ENCODE measurements at places on chromosomes 5 and 9.

DNA sequence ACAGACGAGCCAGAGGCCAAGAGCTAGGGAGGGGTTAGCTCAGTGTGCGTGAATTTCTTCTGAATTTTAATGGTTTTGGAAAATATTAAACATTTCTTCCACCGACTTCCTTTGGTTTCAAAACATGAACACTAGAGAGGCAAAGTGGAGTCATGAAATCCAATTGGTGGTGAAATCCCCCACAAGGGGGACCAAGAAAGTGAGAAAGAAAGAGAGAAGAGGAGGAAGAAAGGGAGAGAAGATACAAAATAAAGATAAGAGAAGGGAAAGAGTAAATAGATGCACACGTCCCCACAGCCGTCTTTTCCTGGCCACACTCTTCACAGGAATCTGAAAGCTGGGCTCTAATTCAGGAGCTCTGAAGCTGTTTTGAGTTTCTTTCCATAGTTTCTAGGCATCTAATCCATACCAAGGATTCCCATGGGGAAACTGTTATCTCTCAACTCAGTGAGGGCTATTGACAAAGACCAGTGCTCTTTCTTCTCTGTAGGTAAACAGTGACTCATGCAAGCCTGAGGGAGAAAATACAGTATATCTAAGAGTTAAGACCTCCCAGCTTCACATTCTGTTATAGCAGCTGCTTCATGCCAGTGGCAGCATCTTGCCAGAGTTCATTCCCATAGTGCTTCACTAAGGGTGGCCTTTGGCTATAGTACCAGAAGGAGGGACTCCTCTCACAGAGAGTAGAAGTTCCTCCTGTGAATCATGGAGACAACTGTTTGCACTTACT, 115.8 kb upstream of the LIFR start:
- no peak for DNase-seq

DNA sequence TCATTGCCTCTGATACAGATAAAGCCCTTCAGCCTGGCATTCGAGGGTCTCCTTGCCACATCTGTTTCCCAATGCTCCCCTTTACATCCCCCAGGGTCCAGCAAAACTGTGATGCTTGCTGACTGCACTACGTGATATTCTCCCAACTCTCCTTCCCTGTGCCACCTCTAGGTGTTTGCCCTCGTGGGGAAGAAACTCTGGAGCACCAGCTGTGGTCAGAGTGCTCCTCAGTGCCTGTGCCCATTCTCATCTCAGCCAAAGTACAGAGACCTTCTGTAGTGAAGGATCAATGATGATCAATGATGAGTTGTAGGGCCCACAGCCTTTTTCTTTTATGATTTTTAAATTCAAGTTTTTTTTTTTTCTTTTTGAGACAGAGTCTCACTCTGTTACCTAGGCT, 40.3 kb upstream of the MELK start:
- DNase-seq: no peak

DNA sequence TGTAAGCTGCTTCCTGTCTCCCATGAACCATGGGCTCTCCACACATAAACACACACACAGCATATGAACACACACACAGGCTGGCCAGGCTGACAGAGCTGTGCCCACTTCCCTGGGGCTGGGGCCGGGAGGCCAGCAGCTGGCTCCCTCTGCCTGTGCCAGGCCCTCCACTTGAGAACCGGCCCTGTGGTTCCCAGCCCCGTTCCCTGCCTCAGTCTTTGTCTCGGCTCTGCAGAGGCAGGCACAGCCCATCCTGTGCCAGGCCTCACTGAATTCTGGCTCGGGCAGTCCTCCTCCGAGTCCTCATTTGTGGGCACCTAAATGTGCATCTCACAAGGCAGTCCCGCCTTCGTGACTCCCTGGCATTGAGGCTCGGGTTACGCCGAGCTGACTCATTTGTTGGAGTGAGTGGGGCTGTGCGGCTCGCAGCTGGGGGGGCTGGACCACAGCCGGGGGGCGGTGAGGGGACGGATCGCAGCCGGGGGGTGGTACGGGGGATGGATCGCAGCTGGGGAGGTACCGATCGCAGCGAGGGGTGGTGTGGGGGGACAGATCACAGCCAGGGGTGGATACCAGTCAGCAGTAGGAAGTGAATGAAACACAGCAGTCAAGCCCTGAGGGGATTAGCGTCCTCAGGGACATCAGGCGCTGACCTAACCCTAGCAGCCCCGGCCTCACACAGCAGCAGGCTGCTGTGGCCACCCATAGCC, 72.3 kb downstream of the PSMB7 start:
- no peak for DNase-seq

DNA sequence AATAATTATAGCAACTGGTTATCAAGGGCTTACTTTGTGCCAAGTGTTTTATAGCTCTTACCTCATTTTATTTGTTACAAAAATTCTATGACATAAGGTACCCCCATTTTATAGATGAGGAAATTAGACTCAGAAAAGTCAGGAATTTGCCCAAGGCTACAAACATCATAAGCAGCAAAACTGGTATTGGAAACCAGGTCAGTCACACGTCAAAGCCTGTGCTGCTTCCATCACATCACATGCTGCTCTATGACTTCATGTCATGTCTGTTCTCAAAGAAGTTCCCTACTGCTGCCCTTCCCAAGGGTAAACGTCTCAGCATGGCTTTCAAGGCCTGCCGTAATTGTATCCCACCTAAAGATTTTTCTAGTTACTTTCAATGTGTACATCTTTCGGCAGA, 6.9 kb upstream of the KIF2A start:
- DNase-seq: no peak

- DNase-seq: no peak
Measured at GRCh38 chr5:34034534-34035327, 8.3 kb downstream of the C1QTNF3 start.

DNA sequence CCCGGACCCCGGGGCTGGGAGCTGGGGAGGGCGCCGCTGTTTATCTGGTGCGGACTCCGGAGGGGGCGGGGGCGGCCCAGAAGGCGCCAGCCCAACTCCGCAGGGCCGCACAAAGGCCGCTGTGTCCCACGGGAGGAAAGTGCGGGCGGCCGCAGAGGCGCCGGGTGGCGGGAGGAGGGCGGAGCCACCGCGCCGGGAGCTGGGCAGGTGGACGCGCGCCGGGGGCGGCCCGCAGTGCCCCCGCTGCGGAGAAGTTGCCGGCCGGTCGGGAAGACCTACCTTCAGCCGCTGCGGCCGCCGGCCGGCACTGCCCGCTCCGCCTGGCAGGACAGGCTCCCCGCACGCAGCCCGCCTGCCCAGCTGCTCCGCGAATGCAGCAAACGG, 43.6 kb downstream of the NACC2 start:
- DNase-seq: peak; percentile 70

DNA sequence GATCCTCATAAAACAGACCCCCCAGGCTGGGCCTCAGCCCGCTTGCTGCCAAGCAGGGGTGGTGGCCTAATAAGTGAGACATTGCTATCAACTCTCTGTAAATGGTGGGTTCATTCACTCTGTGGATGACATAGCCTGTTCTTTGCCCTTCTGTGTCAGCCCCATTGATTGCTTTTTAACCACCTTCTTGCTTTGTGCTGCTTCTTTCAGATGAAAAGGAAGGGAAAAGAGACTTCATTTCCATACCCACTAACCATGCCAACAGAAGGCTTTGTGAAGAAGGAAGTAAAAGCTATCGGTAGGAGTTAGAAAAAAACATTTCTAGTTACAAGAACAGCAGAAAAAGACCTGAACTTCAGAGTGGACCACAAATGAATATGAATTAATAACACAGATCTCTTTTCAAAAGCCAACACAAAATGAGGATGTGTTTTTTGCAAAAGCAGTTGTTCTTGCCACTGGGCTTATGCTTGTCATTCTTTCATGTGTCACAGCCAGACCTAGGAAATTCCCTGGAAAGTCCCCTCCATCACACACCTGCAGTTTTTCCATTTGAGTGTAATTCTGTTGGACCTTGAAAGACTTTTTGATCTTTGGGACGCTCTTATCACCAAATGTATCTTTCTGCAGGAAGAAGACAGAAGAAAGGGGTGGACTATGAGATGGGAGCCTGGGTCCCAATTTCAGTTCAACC, 507.7 kb downstream of the CCDC171 start:
- no peak for DNase-seq

DNA sequence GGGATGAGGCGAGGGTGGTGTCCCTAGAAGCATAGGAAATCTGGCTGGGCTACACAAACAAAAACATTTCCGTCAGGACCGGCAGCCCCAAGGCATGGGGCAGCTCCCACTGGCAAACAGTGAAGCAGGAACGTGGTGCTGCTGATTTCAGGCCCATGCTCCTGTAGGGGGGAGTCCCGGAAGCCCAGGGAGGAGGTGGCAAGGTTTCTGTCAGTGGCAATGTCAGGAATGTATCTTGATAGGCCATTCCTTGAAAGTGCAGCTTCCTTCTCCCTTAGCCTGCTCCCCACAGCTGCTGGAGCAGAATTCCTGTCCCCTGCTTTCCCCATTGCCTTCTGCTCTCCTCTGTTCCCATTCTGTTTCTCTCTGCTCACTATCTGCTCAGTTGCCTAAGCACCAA, 42.4 kb downstream of the MRRF start:
- DNase-seq: no peak

GRCh38 chr9:38707885-38708637, 11.9 kb downstream of the FAM240B start:
- DNase-seq: peak; percentile 33

DNA sequence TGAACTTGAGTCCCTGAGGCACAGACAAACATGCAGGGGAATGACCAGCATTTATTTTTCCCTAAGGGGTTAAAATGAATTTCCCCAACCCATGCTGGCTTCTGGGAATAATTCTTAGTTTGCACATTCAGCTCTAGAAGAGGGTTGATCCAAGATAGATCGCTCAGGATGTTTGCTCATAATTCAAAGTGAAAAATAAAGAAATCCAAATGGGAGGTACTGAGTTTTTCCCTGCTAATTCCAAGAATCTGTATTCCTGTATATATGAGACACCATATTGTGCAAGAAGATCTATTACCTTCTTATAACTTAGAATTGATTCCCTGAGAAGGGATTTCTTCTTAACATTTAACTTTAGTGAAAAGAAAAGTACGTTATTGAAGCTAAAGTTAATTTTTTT, 96.2 kb downstream of the VCAN start:
- DNase-seq: no peak

- no peak for DNase-seq
Measured at GRCh38 chr5:5481633-5482032, 59.2 kb downstream of the ICE1 start.

GRCh38 chr5:158937381-158937952, 162.2 kb downstream of the EBF1 start:
- no peak for DNase-seq

GRCh38 chr5:155064580-155064979, 51.0 kb downstream of the KIF4B start:
- no peak for DNase-seq

- no peak for DNase-seq
Measured at GRCh38 chr5:35678661-35679060, 61.0 kb downstream of the SPEF2 start.

- DNase-seq: no peak
Measured at GRCh38 chr9:3186751-3187150, 339.1 kb downstream of the RFX3 start.

GRCh38 chr5:125134216-125135081, 388.0 kb upstream of the ZNF608 start:
- DNase-seq: no peak

- DNase-seq: peak; percentile 60
Measured at GRCh38 chr5:125492977-125493376, 746.5 kb upstream of the ZNF608 start.

- DNase-seq: peak; percentile 64
Measured at GRCh38 chr9:74773886-74774479, 113.7 kb downstream of the TRPM6 start.

DNA sequence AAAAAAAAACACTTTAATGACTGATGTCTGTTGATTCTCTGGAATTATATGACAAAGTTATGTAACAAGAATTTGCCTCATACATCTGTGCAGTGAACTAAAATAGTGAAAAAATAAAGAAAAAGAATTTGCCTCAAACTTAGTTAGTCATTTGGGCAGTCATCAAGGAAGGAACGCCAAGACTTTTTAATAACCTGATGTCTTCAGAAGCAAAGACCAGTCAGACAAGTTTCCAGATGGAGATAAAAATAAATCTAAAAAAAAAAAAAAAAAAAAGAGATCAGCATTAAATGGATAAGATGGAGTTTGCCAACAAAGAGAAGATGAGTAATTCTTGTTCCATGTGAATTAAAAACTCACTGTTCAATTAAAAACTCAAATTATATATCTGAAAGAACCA, 52.3 kb upstream of the JMY start:
- no peak for DNase-seq

GRCh38 chr5:157486221-157486681, 26.2 kb downstream of the NIPAL4 start:
- no peak for DNase-seq

DNA sequence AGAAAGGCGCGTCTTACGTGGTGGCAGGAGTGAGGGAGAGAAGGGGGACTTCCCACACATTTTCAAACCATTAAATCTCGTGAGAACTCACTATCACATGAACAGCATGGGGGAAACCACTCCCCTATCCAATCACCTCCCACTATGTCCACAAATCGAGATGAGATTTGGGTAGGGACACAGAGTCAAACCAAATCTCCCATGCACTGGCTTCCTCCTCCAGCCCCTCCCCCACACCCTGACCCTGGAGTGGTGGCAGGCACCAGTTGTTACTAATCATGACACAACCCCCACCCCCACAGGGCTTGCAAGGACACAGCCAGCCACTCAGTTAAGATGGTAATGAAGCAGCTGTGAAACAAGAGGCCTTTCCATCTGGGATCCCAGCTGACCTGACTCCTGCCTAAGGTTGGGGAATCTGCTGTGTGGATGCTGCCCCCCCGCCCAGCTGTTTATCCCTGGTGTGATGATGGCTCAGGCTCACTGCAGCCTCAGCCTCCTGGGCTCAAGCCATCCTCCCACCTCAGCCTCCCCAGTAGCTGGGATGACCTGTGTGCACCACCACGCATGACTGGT, 57.1 kb upstream of the FUBP3 start:
- DNase-seq: no peak
